ENCODE measurements at places on chromosomes 6 and 20. TPM values are rescaled to one million over a fixed set of nuclear protein-coding genes. Genes with fewer than 3 reads are reported as not detected.

- no peak for DNase-seq
Measured at GRCh38 chr20:63233924-63234323, 1.8 kb upstream of the BIRC7 start.

GRCh38 chr6:120899932-120900331 lies 434.3 kb downstream of the TBC1D32 start:
- DNase-seq: no peak

DNA sequence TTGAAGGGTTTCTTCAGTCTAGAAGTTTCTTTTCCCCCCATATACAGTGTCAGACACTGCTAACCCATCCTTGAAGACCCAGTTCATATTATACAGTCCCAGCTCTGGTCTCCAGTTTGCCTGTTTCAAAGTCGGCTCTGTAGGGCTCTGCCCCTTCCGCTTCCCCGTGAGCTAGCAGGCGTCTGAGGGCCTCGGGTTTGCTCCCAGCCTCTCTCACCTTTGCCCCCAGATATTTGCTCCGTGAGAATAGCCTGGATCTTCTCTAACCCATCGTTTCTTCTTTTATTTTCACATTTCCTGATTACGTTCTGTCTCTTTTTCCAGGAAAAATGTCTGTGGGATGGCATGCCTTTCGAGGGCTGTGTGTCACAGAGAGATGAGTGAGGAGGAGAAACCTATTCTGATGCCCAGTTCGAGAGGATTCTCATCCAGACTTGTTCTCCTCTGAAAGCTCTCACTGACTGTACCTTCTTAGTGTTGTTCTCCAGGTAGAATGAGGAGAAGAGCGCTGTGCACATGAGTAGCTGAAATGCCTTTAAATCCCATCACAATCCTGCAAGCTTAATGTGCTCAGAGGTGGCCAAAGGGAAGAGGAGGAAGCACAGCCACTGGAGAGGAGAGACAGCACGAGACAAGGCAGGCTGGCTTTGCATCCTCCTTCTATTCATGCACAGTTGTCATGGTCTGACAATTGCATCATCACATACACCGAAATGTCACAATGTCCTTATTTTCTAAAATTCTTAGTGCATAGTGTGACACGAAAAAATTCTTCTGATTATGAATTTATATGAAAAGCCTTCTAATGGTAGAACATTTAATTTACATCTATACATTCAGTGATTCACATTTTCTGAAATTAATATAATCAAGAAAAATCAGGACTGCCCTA lies 171.1 kb downstream of the FOXA2 start:
- DNase-seq: no peak

- DNase-seq: peak; percentile 70
Measured at GRCh38 chr6:10451828-10452509, 37.1 kb upstream of the TFAP2A start.

GRCh38 chr6:22878324-22878701 lies 308.9 kb downstream of the HDGFL1 start:
- no peak for DNase-seq

DNA sequence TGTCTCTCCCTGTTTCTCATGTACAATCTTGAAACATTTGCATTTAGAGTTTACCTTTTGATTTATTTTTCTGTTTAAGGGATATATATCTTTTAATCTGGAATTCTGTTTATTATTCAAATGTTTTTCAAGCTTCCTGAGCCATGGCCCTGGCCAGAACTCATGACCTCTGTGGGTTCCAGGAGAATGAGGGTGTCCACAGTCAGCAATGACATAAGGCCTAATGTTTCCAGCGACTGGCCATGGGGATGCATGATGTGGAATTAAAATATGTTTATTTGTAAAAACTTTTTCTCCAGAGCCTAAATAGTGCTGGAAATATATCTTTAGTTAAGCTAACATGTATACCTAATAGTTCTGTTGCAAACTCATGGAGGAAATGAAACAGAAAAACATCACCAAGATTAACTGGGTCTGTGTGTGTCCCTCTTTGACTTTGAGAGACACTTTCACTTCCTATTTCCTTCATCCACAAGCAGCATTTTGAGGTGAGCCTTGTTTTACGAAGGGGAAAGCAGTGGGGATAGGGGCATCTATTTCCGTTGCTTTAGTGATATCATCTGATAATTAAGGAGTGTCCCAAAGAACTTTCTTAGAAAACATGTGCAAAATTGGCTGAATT lies 87.6 kb downstream of the SMOC2 start:
- no peak for DNase-seq

DNA sequence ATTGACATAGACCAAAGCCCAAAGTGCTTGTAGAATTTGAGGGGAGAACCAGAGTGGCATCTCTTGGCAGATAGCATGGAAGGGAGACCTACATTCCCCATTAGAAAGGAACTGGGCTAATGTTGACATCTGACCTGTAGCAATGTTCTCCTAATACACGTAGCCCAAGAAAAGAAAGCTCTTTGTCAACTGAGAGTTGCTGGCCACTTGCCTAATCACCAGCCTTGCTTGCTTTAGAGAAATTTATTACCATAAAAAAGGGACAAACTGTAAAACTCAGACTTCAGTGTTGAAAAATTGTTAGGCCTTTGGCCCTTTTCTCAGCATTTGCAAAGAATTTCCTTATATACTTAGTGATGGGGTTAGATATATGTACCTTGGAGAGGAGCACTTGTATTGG lies 777.5 kb downstream of the MAFB start:
- DNase-seq: no peak

- DNase-seq: no peak
Measured at GRCh38 chr6:34359418-34360158, 32.9 kb downstream of the NUDT3 start.

DNA sequence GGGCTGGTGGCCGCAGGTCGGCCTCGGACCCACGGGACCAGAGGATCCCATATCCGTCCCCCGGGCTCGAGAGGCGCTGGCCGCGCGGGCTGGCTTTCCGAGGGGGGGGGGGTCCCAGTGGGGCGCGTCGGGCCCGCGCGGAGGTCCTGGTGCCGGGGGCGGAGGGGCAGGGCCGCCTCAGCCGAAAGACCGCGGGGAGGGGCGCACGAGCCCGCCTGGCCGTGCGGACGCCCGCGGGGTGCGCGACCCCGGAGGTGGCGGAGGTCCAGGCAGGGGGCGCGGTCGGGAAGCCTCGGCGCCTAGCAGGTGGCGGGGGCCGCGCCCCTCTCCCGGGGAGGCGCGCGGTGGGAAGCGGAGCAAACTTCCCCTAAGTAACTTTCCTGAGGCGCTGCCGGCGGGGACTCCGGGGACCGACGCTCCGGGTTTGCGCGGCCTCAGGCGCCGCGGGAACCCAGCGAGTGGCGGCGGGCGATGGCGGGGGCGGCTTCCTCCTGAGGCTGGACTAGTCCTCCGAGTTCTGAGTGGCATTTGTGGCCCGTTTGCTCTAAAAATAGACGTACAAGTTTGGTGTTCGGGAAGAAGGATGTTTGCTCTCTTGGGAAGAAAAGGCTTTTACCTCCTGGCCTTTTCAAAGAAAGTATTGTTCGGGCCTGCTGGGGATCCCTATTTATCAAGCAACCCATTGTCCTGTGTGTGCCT lies 26.5 kb upstream of the BTBD3 start:
- DNase-seq: peak; percentile 81

DNA sequence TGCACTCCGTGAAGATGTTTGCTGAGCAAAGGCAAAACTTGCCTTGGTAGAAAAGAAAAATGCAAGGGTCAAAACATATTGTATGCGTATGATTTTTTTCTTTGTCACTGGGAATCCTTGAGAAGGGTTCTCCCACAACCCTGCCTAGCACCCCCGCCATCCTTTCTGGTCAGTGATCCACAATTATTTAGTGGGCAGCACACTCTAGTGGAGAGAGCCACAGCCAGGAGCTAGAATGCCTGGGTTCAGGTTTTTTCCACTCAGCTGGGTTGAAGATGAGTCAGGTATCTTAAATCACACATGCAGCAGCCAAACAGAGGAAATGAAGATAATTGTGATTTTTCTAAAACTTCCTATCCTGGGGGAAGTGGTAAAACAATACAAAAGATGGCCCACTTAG lies 243.1 kb downstream of the PKHD1 start:
- no peak for DNase-seq

- no peak for DNase-seq
Measured at GRCh38 chr6:13259393-13259792, 68.9 kb downstream of the TBC1D7 start.

GRCh38 chr6:47473791-47474346 lies 3.7 kb upstream of the CD2AP start:
- DNase-seq: no peak

- DNase-seq: no peak
Measured at GRCh38 chr20:57893366-57893999, 183.7 kb upstream of the PMEPA1 start.

- no peak for DNase-seq
Measured at GRCh38 chr20:32237419-32237818, 29.7 kb downstream of the POFUT1 start.

- no peak for DNase-seq
Measured at GRCh38 chr6:160161647-160161986, 40.0 kb downstream of the SLC22A1 start.

GRCh38 chr6:16311763-16312162 lies 73.4 kb downstream of the GMPR start:
- no peak for DNase-seq

DNA sequence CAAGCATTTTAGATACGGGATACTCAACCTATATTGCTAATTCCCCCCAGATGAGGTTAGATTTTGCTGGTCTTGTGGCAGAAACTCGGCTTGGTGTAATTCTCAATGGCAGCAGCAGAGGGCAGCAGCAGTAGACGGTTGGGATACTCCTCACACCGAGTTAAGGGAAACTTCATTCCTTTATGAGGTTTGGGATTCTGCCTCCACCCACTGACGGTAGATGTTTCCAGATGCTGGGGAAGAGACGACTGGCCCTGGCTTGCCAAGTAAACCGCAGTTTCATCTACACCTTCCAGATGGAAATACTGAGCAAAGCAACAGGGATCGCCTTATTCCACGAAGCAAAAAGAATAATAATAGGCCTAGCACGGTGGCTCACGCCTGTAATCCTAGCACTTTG lies 8.2 kb upstream of the TBC1D7 start:
- peak; percentile 85 for DNase-seq

- DNase-seq: no peak
Measured at GRCh38 chr6:89562093-89562973, 76.2 kb downstream of the LYRM2 start.

- peak; percentile 88 for DNase-seq
Measured at GRCh38 chr20:38108986-38109541, 56.0 kb downstream of the TGM2 start.

- DNase-seq: no peak
Measured at GRCh38 chr6:85669735-85670194, 27.1 kb upstream of the SYNCRIP start.

DNA sequence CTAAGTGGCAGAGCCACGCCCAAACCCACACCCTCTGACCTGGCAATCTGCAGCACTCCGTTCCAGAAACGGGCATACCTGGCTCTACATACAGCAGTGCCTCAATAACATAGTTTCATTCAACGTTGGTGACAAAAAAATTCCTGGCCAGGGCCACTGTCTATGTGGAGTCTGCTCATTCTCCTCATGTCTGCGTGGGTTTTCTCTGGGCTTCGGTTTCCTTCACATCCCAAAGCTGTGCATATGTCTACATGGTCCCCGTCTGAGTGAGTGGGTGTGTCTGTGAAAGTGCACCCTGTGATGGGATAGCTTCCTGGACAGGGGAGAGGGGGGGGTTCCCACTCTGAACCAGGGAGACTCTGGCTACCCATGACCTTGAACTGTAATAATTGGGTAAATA lies 2.1 kb downstream of the KIAA0319 start:
- no peak for DNase-seq

DNA sequence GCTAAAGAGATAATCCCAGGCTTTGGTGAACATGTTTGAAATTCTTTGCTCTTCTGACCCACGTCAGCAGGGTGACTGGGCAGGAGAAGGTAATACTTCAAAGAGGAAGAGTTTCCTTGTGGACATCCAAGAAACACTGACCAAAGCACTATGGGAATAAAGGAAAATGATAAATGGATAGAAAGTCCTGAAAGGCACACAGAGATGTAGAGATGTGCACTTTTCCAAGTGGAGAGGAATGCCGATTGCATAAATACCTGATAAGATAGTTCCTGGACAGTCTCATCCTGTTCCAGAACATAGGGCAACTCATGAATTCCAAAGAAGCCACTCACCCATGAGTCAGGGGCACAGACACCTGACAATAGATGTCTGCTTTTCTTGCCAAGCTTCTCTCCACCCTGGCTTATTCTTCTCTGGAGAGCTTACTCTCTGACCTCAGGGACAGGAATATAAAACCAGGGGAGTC lies 191.3 kb upstream of the FOXA2 start:
- DNase-seq: no peak

GRCh38 chr6:15317934-15318902 lies 72.3 kb downstream of the JARID2 start:
- DNase-seq: no peak

DNA sequence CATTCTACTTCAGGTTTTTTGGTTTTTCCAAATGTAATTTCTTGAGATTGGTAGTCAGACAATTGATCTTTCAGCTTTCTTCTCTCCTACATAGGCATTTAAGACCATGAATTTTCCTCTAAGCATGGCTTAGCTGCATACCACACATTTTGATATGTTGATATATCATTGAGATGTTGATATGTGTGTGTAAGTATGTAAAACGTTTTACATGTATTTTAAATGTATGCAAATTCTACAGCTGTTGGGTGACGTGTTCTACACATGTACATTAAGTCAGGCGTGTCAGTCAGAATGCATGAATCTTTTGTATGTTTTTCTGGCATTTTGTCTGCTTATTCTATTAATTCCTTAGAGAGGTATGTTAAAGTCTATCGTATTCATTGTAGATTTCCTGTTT lies 228.2 kb downstream of the CDH26 start:
- no peak for DNase-seq

DNA sequence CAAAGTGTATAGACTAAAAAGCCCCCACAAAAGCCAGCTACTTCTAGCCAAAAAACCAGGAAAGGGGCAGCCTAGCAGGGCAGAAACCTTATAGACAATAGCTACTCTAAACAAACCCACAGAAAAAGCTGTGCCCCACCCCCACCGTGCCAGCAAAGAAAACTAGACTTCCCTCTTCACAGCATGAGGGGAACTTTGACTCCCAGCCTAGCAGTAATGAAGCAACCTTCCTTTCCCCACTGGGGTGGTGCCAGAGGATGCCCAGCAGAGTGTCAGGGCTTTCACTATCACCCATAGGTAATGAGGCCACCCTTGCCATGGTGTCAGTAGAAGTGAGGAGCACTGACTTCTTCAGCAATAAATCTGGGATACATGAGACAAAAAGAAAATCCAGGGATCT lies 99.0 kb upstream of the LGSN start:
- no peak for DNase-seq

DNA sequence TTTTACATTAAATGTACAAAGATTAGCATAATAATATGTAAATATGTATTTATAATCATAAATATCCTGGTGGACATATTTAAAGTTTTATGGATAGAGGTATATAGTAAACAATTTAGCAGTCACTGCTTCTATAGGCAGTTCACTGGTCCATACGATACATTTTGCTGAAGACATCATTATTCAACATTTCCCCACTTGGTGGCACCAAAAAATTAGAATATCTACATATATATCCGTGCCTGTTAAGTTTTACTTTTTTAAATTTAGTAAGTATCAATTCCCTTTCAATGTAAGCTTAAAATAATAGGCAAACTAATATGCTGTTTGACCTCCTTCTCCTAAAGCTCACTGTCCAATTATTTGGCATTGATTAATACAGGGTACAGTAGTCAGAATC lies 64.2 kb downstream of the LMBRD1 start:
- DNase-seq: no peak

The CALHM4 gene
- total RNA-seq: not detected

The C20orf144 gene
- not detected for total RNA-seq

The DDX39B gene
- total RNA-seq: 159 TPM

The GRM1 gene
- total RNA-seq: 2.9 TPM

The MYBL2 gene
- 1.4 TPM for total RNA-seq

The LRRC73 gene
- total RNA-seq: 1.6 TPM

The LCA5 gene
- 2.2 TPM for total RNA-seq

The PEDS1 gene
- 31.2 TPM for total RNA-seq

The OPRL1 gene
- total RNA-seq: 0.49 TPM
